ENCODE measurements at places on chromosomes 6 and 20. TPM values are rescaled to one million over a fixed set of nuclear protein-coding genes. Genes with fewer than 3 reads are reported as not detected.

DNA sequence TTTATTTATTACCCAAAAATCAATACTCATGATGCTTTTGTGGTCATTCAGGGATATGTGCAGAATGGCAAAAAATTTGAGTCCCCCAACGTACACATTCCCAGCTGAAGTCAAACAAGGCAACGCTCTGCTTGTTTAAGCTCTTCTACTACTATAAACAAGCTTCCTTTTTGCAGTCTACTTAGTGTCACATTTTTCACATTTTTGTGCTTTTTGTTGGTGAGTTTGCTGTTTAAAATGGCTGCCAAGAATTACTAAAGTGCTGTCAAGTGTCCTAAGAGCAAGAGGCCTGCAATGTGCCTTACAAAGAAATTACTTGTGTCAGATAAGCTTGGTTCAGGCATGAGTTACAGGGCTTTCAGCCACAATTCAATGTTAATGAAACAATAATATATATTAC, 2.1 kb downstream of the WFDC8 start:
- no peaks in the 10 kb centered on the region for H3K4me1 ChIP-seq
- no peak overlapping the region for H3K27ac ChIP-seq
- no peaks in the 10 kb centered on the region for H3K36me3 ChIP-seq
- H3K4me3 ChIP-seq, result no peak overlapping the region

GRCh38 chr6:17313971-17314370, 32.8 kb downstream of the RBM24 start:
- H3K27me3 ChIP-seq, result no peaks in the 10 kb centered on the region
- DNase-seq, result no peak
- no peaks in the 10 kb centered on the region for H3K36me3 ChIP-seq
- no peaks in the 10 kb centered on the region for H3K4me1 ChIP-seq

- H3K36me3 ChIP-seq, result peaks cover 5% of the 10 kb centered on the region
- no peaks in the 10 kb centered on the region for H3K27me3 ChIP-seq
- H3K27ac ChIP-seq, result no peak overlapping the region
Measured at GRCh38 chr20:34070859-34071258, 41.2 kb downstream of the EIF2S2 start.

GATA5 gene
- total RNA-seq, result not detected

- H3K4me3 ChIP-seq, result no peak overlapping the region
- no peaks in the 10 kb centered on the region for H3K27me3 ChIP-seq
- no peak for DNase-seq
- H3K27ac ChIP-seq, result no peak overlapping the region
- H3K36me3 ChIP-seq, result no peaks in the 10 kb centered on the region
- H3K4me1 ChIP-seq, result no peaks in the 10 kb centered on the region
Measured at GRCh38 chr6:11798538-11798937, 19.9 kb upstream of the ADTRP start.

DNA sequence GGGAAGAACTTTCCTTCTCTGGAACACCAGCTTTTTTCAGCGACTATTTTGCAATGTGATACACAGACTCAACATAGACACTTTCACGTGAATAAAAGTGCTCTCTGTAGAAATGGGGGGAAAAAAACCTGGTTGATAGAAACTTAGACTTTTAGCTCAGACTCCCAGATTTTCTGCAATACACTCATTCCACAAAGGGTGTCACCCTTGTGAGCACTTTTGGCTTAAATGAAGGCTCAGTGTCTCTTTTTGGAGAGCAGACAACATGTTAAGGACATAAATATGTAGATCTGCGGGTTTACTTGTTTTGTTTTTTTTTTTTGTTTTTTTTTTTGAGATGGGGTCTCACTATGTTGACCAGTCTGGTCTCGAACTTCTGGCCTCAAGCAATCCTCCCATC, 579.6 kb downstream of the PTPRT start:
- H3K27me3 ChIP-seq, result no peaks in the 10 kb centered on the region
- DNase-seq, result no peak

ZNF341 gene
- total RNA-seq, result 2.7 TPM

GRCh38 chr6:33670971-33671743, 40.3 kb downstream of the UQCC2 start:
- no peak overlapping the region for H3K27ac ChIP-seq
- peaks cover 22% of the 10 kb centered on the region for H3K36me3 ChIP-seq
- no peak for DNase-seq
- no peaks in the 10 kb centered on the region for H3K27me3 ChIP-seq
- no peaks in the 10 kb centered on the region for H3K4me1 ChIP-seq
- no peak overlapping the region for H3K4me3 ChIP-seq

GRCh38 chr20:40606660-40607059, 82.4 kb downstream of the MAFB start:
- no peak for DNase-seq
- H3K27me3 ChIP-seq, result no peaks in the 10 kb centered on the region
- H3K4me3 ChIP-seq, result no peak overlapping the region
- no peak overlapping the region for H3K27ac ChIP-seq
- H3K4me1 ChIP-seq, result no peaks in the 10 kb centered on the region

TRIM15 gene
- 47.3 TPM for total RNA-seq

WFDC2 gene
- 117 TPM for total RNA-seq

DNA sequence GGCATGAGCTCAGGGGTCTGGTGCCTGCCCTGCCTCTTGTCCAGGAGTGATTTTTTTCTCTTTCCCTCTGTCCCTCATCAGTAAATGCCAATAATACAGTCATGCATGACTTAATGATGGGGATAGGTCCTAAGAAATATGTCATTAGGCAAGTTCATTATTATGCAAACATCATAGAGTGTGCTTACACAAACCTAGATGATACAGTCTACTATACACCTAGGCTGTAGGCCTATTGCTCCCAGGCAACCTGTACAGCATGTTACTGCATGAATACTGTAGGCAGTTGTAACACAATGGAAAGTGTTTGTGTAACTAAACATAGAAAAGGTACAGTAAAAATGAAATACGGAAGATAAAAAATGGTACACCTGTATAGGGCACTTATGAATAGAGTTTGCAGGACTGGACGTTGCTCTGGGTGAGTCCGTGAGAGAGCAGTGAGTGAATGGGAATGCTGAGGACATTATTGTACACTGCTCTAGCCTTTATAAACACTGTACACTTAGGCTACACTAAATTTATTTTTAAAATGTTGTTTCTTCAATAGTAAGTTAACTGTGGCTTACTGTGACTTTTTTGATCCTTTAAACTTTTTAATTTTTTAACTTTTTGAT, 22.1 kb downstream of the PBOV1 start:
- no peaks in the 10 kb centered on the region for H3K27me3 ChIP-seq
- H3K36me3 ChIP-seq, result no peaks in the 10 kb centered on the region
- H3K27ac ChIP-seq, result no peak overlapping the region
- peaks cover 5% of the 10 kb centered on the region for H3K4me1 ChIP-seq
- DNase-seq, result no peak
- no peak overlapping the region for H3K4me3 ChIP-seq

ZNF322 gene
- 17.2 TPM for total RNA-seq

SCP2D1 gene
- total RNA-seq, result not detected

GRCh38 chr20:2169456-2170088, 67.9 kb downstream of the STK35 start:
- no peak overlapping the region for H3K27ac ChIP-seq
- no peaks in the 10 kb centered on the region for H3K27me3 ChIP-seq
- H3K36me3 ChIP-seq, result no peaks in the 10 kb centered on the region
- H3K4me3 ChIP-seq, result no peak overlapping the region
- DNase-seq, result no peak
- no peaks in the 10 kb centered on the region for H3K4me1 ChIP-seq

DNA sequence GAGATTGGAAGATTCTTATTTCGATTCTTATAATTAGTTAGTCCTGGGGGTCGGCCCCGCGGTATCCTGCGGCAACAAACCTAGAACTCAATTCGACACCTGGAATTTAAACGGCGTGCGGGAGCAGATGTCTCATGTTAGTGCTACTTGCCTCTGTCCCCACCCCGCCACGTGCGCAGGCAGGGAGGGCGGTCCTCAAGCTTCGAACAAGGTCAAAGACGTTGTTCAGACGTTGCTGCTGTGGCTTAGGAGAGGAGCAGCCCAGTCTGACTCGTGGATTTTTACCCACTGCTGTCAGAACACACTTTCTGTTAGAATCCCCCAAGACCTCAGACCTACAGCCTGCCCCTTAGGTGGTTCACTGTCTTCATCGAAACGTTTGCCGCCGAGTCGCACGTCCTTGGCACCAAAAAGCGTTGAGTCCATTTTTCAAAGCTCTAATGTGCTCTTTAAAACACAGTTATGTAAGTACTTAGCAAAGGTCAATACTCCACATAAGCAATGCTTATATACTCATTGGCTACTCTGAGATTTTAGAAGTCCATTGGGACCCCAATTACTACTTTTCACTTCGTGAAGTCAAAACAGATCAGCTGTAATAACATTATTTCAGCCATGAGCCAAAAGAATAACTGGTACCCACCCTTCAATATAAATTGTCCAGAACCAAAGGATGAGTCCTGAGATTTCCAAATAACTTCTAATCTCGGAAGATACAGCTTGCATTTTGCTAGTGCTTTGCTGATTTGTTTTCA, 2.7 kb upstream of the C6orf62 start:
- peak overlapping the region; percentile 100 for H3K27ac ChIP-seq
- peaks cover 3% of the 10 kb centered on the region for H3K4me1 ChIP-seq
- peak overlapping the region; percentile 76 for H3K4me3 ChIP-seq
- H3K27me3 ChIP-seq, result no peaks in the 10 kb centered on the region

DNA sequence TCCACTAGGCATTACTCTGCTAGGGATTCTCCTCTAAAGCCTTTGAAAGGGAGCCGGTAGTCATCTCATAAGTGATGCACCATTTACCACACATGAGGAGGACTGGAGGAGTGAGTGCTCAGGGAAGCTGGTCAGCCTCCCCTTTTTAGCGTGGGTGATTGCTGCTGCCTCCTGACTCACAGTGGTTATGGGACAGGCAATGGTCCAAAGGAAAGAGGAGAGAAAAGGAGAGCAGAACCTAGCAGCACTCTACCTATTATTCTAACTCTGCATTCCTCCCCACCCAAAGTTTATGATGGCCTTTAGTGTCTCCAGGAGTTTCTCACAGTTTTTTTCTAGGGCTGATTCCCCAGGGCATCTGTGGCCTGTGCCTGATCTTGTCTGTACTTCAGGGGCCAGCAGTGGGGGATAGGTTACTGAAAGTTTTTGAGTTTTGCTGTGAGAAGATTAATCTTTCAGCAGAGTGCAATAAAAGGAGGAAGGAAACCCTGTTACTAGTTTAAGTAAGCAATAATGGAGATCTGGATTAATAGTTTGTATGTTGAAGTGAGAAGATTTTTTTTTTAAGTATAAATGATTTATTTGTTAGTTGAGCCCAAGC, 36.4 kb upstream of the GCLC start:
- no peak overlapping the region for H3K27ac ChIP-seq
- H3K4me1 ChIP-seq, result no peaks in the 10 kb centered on the region
- DNase-seq, result no peak
- H3K27me3 ChIP-seq, result no peaks in the 10 kb centered on the region
- H3K36me3 ChIP-seq, result no peaks in the 10 kb centered on the region

MRS2 gene
- 35.7 TPM for total RNA-seq

GRM4 gene
- 0.07 TPM for total RNA-seq

RCAN2 gene
- total RNA-seq, result 7.0 TPM

DNA sequence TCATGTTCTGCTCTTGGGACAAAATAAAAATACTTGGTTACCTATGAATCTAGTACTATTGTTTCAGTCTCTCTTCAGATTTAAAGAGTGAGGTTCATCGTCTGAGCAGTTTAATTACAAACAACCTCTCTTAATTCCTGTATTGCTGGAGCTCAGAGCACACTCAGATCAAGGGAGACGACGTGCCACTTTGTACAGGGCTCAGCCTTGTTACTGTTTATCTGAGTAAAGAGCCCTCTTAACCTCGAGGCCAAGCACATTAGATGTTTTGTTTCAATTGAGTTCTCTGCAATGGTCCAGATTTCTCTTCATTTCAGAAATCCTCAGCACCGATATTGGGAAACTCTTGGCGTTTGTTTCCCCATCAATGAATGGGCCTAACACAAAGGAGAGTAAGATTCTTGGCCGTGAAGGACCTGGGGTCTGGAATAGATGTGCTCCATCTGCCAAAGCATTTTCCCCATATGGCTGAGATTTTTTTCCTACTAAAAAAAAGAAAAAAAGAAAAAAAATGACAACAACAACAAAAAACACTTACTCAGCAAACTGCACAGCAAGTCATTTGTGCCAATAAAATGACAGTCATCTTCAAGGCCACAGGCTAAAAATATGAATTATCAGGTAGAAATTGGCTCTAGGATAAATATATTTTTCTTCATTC, 82.6 kb upstream of the CCN6 start:
- no peaks in the 10 kb centered on the region for H3K4me1 ChIP-seq
- H3K27me3 ChIP-seq, result no peaks in the 10 kb centered on the region
- H3K4me3 ChIP-seq, result no peak overlapping the region
- no peak overlapping the region for H3K27ac ChIP-seq

- H3K36me3 ChIP-seq, result no peaks in the 10 kb centered on the region
- peaks cover 26% of the 10 kb centered on the region for H3K27me3 ChIP-seq
- H3K4me3 ChIP-seq, result no peak within 1 kb of the TSS
- H3K4me1 ChIP-seq, result no peaks in the 10 kb centered on the region
Measured at GRCh38 chr20:58228484-58229197, at the start of gene ANKRD60. Gene ANKRD60, minus strand, starts transcription at chr20:58228653. Its CDS starts 0 bp downstream, at chr20:58228653.

GRCh38 chr6:87618531-87618930, 28.6 kb downstream of the ORC3 start:
- no peak for DNase-seq
- H3K36me3 ChIP-seq, result no peaks in the 10 kb centered on the region
- H3K4me1 ChIP-seq, result no peaks in the 10 kb centered on the region
- no peak overlapping the region for H3K27ac ChIP-seq
- H3K27me3 ChIP-seq, result no peaks in the 10 kb centered on the region

PPP1R14C gene
- 23.7 TPM for total RNA-seq

TMEM151B gene
- 0.19 TPM for total RNA-seq

DNA sequence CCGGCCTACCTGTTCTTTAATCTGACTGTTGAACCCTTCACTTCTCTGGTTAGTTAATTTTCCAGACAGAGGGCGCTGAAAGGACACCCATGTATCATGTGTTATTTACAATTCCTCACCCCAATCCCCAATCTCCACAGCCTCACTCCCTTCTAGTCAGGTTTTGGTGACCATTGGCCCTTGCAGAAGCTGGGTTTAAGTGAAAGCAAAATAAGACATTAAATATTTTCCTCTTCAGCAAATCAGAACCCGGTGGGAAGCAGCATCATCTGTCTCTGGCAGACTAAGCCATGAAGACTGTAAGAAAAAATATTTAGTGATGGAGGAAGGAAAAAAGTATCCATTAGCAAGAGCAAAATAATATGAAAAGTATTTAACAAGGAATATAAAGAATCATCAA, 9.4 kb upstream of the HLA-DQA1 start:
- H3K27ac ChIP-seq, result no peak overlapping the region
- DNase-seq, result no peak
- no peaks in the 10 kb centered on the region for H3K36me3 ChIP-seq
- no peaks in the 10 kb centered on the region for H3K4me1 ChIP-seq
- H3K4me3 ChIP-seq, result no peak overlapping the region
- H3K27me3 ChIP-seq, result no peaks in the 10 kb centered on the region
